ENCODE measurements at places on chromosomes 4 and X.

DNA sequence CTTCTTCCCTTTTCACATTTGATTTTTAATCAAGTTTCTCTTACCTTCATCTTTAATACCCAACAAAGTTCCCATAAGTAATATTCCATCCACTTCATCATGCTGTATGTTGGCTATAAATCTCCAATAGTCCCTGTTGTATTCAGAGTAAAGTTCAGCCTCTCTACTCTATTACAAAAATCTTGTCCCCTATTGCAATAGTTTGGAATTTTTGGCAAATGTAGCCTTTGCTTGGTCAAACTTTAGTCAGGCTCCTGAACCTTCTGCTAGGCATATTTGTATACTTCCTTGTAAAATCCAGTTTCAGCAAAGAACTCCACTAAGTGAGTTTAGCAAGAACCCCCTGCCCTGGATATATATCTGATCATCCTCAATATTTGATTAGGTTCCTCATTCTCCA is 54.0 kb upstream of the PACRGL start:
- DNase-seq: no peak

GRCh38 chr4:7147661-7148310 is 44.6 kb upstream of the SORCS2 start:
- no peak for DNase-seq

DNA sequence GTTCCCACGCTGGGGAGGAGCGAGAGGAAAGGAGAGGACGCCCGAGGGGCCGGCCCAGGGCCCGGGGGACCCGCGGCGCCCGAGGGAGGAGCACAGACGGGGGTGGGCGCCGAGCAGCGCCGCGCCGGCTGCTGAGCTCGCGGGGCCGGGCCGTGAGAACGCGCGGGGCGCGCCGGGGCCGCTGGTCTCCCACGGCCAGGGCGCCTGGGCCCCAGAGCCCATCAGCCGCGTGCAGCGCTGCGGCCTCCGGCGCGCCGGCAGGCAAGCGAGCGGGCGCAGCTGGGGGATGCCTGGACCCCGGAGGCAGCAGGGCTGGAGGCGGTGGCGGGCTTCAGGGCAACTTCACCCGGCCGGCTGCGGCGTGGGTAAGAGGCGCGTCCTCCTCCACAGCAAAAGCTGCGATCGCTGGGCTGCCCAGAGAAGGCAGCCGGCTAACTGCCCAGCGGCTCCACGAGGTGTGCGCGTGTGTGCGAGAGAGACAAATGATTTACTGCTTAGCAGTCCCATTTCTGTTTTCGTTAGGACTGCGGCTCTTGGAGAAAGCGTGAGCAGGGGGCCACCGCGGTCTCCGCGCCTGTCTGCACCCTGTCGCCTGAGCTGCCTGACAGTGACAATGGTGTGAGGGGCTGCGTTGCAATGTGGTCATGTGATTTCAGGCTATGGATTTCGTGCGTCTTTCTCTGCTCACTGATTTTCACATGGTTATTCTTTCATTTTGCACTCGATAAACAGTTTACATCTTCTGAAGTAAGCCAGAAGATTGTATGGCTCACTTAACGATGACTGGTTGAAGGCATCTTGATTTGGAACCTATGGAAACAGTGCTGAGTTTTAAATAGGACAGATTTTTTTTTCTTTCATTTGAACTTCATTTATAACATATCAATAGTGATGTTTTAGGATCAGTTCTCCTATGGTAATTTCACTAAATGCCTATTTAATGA is 1.2 kb downstream of the GUCY1A1 start:
- no peak for DNase-seq

DNA sequence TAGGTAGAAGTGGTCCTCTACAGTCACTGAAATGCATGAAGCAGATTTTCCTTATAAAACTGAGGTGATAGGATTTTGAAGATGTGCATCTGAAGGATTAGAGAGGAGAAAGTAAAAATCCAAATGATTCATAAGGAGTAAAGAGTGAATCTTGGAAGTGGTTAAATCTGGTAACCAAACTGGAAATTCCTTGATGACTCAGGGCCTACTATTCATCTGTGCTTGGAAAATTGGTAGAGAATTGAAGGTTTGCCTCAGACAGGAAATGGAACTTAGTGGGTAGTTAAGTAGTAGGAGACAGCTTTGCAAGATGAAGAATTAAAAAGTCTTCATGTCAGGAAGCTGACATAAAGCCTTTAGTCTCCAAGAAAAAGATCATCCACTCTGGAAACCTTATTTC is 368.9 kb upstream of the CTSO start:
- DNase-seq: peak; percentile 15

GRCh38 chrX:48890934-48891401 is 6.6 kb downstream of the TIMM17B start:
- DNase-seq: no peak
